T-helper 9 cell (primary cell): ENCODE measurements at places on chromosomes 16 and 17.

DNA sequence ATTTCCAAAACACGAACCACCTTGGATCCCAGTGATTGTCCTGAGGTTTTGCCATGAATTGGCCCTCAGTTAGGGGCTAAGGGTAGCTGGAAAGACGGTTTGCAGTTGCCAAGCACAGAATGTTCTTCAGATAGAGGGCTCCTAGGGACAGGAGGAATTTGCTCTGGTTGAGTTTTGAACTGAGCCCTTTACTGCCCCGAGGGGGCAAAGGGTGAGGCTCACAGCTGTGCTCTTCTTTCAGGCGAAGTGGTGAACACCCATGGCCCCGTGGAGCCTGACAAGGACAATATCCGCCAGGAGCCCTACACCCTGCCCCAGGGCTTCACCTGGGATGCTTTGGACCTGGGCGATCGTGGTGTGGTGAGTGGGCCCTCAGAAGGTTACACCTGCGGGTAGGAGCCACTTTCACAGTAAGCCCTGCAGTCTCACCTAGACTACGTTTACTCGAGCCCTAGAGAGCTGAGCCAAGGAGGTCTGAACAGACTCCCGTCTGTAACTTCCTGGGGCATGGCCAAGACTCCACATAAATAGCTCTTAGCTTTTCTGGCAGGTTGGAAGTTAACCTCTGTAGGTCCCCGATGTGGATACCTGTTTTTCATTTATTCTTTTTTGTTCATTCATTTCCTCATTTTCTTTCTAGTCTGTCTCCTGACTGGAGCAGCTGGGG, 32.5 kb downstream of the NMT1 start:
- no peak for DNase-seq

GRCh38 chr17:6259899-6260298, 175.0 kb downstream of the AIPL1 start:
- no peak for DNase-seq

GRCh38 chr17:2903193-2903974, 107.1 kb downstream of the RAP1GAP2 start:
- DNase-seq, result no peak

DNA sequence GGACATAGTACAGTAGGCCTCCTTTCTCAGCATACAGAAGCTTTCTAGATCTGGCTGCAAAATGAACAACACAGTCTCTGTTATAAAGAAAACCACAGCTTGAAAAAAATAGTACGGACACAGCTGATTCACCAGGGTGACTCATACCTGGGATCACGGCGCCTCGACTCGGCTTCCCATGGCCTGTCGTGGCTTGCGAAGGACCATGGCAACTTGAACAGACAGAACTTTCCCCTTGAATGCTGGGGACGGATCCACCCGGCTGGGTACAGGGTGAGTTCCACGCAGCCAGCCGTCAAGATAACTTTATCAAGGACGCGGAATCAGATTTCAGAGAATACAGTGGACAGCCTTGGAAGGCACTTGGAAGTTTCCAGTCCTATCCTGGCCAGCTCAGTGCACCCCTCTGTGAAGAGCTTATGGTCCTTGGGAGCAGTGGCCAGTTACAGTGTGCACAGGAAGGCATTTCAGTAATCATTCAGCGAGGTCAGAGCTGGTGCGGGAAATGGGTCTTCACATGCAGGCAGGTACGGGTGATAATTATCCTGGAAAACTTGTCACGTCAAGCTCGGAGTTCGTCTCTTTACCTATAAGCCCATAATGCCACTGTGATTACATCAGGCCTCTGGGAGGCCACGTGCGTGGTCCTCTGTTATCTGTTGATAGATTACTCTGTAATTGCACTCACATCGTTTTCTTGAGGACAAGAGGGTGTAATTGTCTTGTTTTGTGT, 57.9 kb upstream of the MAF start:
- no peak for DNase-seq

DNA sequence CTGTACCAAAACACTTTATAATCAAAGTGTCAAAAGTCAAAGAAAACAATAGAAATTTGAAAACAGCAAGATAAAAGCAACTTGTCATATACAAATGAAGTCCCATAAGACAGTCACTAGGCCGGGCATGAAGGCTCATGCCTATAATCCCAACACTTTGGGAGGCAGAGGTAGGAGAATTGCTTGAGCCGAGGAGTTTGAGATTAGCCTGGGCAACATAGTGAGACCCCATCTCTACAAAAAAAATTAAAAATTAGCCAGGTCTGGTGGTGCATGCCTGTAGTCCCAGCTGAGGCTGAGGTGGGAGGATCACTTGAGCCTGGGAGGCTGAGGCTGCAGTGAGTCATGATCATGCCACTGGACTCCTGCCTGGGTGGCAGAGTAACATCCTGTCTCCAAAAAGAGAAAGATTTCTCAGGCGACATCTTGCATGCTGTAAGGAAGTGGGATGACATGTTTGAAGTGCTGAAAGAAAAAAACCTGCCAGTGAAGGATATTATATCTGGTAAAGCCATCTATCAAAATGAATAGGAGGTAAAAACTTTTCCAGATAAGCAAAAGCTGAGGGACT, 98.7 kb upstream of the NACA2 start:
- no peak for DNase-seq

DNA sequence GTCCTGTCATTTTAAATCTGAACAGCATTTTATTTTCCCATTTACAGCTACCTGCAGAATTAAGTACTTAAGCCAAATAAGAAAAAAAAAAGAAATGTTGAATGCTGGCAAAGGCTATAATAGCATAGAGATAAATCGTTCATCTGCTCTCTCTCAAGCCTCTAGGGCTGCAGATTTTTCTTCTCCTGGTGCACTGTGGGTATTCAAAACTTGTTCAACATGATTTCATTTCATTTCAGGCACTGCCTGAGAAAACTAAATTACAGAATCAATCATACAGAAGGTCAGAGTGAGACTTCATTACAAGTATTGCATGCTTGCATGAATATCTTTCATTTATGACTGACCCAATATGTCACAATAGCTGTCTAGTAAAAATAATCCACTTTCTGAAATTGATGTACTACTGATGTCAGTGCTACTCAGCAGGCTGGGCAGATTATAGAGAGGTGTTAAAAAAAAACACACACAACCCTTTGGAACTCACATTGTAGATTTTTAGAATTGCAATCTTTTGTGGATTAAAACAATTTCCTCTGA, 86.2 kb downstream of the TOX3 start:
- DNase-seq, result no peak

DNA sequence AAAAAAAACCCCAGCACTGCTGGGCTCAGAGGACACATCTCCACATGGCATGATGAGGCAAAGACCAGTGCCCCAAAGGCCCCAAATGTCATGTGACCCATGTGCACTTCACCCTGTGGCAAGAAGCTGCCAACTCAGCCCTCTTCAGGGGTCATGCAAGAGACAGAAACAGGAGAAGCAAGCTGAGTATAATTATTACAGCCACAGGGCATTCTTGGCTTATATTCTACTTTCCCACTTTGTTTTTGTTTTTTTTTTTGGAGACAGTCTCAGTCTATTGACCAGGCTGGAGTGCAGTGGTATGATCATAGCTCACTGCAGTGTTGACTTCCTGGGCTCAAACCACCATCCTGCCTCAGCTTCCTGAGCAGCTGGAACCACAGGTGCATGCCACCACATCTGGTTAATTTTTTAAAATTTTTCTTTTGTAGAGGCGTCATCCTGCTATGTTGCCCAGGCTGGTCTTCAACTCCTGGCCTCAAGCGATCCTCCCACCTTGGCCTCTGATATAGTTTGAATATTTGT, 32.7 kb upstream of the LITAF start:
- peak; percentile 12 for DNase-seq

- DNase-seq, result no peak
Observed at GRCh38 chr16:85328676-85329058, 216.4 kb upstream of the CIBAR2 start.

GRCh38 chr17:75153780-75154194, 525 bp downstream of the JPT1 start:
- peak; percentile 8 for DNase-seq

DNA sequence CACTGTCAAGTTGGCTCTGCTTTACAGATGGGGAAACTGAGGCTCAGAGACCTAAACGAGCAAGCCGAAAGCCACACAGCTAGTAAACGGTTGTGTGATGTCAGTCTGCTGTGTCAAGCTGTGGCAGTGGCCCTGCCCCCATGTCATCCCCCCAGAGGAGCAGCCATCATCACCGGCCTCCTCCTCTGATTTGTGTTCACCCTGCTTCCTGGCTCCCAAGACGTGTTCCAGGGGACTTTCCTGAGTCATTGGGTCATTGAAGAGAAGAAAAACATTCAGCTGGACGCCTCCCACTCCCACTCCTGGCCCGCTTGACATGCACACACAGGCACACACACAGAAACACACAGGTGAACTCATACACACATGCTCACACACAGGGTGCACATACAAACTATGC, 54.0 kb upstream of the CIBAR2 start:
- DNase-seq, result no peak
